ENCODE measurements at places on chromosomes 3 and 15.

DNA sequence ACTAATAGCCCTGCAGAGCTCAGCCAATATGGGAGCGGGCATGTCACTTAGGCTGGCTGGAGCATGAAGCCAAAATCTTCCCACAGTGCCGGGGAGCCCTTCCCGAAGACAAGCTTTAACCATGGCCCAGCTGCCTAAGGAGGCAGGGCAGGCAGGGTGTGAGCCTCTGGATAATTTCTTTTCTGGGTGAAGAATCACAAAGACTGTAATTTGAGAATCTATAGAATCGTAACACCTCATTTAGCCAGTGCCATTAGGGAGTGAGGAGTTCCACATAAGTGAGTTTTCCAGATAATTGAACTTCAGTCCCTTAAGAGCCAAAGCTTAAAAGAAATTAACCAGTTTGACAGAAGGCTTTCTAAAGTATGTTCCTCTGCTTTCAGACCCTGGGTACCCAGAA, 40.2 kb upstream of the TLE3 start:
- DNase-seq = no peak

DNA sequence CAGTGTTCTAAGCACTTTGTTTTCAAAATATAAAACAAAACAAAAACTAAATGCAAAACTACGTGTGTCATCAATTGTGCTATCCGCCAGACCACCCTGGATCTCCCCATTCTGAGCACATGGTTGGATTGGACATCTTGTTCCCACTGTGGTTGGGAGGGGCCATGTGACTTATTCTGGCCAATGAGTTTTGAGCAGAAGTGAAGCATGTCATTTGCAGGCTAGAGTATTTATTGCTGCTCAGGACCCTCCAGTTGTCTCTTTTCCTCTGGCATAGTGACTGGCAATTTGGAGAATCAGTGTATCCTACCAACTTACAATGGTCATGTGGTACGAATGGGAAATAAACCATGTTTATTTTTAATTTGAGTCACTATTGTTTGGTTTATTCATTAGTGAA, 70.2 kb upstream of the ST8SIA2 start:
- DNase-seq = no peak

GRCh38 chr3:119310071-119310470, 15.9 kb downstream of the ARHGAP31 start:
- DNase-seq = no peak

DNA sequence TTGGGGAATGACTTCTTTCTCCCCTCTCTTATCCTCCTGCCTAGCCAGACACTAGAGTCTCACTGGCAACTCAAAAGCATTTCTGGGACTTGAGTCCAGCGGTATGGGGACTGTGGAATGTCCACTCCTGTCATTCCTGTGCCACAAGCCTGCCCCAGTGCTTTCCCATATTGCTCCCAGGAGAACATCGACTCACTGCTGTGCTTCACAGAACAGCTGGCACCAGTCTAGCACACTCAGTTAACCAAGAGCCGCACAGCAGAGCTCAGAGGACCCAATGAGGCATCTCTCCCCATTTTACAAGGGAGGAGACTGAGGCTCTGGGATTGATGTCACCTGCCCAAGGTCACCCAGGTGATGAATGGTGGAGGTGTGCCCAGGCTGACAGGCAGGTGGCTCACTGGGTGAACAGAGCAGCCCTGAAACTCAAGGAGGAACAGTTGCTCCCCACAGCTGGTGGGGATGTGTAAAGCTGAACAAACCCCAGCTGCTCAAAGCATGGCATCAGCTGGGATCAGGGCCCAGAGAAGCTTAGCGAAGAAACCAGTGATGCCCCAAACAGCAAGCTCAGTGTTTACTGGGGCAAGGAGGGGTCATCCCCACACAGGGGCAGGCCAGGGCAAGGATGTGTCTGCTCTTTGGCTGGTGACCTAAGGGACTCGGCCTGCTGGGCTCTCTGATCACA, 35.4 kb upstream of the DUSP7 start:
- DNase-seq = no peak

GRCh38 chr15:96514607-96515285, 184.2 kb downstream of the NR2F2 start:
- no peak for DNase-seq

DNA sequence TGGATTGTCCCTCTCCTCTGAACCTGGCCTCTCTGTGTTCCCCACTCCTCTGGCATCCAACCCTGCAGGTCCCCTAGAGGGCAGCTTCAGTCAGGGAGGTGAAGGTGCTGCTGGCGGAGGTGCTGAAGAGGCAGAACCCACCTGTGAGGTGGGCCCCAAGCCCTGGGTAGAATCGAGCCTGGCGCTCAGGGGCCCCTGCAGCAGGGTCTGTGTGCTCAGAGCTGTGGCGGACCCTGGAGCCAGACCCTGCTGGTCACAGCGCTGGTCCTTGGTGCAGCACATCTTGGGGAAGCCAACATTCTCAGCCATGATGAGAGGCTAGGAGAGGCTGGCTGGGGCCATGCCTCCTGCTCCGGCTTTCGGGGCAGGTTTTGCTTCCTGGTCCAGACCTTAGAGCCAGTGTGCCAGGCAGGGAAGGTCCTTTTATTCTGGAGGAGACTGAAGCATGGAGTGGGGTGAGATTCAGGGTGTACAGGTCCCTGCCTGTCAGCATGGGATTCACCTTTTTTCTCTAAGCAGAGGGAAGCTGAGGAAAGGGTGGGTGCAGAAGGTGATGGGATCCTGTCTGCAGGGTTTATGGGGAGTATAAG, 54.7 kb upstream of the TAMM41 start:
- no peak for DNase-seq

- DNase-seq = no peak
Measured at GRCh38 chr15:45641374-45641781, 6.5 kb downstream of the SQOR start.

GRCh38 chr3:96430079-96430478, 384.3 kb upstream of the EPHA6 start:
- no peak for DNase-seq

DNA sequence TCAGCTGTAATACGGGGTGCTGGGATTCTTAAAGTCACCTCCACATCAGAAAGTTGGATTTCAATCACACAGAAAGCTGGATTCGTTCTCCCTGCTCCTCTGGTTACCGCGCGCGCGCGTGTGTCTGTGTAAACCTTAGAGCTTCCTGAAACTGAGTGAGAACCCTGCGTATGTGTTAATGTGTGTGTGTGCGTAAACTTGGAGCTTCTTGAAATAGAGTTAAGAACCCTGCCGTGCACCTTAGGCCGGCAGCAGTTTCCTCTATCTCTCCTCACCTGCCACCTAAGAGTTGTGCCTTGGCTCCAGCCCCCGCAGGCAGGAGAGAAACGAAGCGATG, 531 bp downstream of the LZTFL1 start:
- peak; percentile 36 for DNase-seq

DNA sequence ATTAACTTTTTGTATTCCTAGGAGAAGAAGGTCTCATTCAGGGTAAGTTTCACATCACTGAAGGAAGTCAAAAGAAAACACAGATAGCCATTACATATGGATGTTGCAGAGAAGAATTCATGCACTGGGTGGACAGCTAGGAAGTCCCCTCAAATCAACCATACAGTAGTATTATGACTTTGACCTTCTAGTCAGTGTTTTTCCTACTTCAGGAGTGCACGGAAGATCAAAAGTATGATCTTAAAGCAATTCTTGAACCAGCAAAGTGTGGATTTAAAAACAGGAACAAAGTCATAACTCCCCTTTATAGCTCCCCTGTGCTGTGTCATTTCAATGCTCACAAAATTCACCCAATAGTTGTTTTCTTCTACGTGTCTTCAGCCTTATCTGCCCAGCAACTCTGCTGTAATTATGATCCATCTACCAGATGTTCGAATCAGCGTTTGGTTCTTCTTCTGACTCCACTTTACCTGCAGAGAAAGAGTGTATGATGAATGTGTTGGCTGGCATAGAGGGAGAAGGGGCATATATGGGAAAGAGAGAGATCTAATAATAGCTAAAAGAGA, 118.1 kb upstream of the MEIS2 start:
- DNase-seq = no peak

- DNase-seq = no peak
Measured at GRCh38 chr15:79623488-79623887, 191.4 kb downstream of the MINAR1 start.

- no peak for DNase-seq
Measured at GRCh38 chr3:59510576-59510975, 460.8 kb upstream of the CFAP20DC start.

DNA sequence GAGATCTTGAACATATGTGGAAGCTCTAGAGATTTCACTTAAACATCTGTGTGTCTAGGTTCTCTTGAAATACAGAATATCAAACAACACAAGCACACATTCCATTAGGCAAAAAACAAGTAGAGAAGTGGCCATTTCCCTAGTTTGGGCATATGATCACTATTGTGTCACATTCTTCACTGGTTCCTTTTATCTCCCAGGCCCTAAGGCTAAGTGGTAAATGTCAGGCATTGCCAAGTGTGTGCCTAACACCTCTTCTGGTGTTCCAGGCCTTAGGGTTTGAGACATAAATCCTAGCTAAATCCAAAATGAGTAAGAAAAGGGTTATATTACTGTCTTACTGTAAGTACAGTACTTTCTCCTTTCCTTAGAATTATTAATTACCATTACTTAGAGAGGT, 880.1 kb downstream of the PDCD6IP start:
- no peak for DNase-seq

DNA sequence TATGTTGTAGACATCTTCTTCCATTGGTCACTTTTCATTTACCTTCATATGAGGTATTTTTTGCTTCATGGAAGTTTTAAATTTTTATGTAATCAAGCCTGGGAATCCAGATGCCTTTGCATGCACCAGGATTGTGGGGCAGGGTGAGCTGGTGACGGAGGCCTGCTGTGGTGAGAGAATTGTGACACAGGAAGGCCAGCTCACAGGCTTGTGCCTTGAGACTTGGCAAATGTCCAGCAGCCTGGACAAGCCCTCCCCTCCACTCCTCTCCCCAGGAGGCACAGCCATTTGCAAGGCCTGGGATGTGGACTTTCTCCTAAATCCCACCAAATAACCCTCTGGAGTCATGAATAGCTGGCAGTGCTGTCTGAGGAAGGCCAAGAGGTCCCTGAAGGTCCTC, 67.4 kb downstream of the RHCG start:
- DNase-seq = no peak

GRCh38 chr3:143837076-143837475, 11.2 kb downstream of the SLC9A9 start:
- no peak for DNase-seq

- DNase-seq = no peak
Measured at GRCh38 chr3:70506775-70507174, 194.3 kb upstream of the MDFIC2 start.

DNA sequence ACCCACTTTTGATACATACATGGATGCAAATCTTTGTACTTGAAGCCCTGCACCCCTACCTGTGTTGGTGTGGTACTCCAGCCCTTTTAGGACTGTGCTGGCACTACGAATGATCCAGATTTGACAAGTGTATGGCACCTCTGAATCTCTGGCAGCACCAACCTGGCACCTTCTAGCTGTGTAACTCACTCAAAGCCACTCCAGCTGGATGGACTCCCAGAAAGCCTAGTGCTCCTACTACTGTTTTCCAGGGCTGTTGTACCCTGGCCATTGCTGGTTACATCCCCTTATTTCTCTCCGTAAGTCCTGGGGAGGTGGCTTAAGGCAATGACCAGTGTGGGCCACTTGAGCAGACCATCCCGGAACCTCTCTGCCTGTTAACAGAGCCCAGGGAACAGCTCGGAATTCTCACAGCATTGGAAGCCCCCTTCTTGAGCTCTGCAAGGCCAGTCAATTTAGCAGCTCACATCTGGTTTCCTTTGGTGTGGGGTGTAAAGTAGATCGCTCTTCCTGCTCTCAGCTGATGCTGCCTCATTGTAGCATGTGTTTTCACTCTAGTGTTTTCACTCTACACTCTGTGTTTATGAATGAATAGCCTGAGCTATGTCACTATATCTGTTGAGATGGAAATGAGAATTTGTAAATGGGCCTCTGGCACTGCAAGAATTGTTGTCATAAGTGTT, 12.2 kb downstream of the CALML4 start:
- no peak for DNase-seq

GRCh38 chr3:156678197-156678596, 3.8 kb downstream of the TIPARP start:
- no peak for DNase-seq

DNA sequence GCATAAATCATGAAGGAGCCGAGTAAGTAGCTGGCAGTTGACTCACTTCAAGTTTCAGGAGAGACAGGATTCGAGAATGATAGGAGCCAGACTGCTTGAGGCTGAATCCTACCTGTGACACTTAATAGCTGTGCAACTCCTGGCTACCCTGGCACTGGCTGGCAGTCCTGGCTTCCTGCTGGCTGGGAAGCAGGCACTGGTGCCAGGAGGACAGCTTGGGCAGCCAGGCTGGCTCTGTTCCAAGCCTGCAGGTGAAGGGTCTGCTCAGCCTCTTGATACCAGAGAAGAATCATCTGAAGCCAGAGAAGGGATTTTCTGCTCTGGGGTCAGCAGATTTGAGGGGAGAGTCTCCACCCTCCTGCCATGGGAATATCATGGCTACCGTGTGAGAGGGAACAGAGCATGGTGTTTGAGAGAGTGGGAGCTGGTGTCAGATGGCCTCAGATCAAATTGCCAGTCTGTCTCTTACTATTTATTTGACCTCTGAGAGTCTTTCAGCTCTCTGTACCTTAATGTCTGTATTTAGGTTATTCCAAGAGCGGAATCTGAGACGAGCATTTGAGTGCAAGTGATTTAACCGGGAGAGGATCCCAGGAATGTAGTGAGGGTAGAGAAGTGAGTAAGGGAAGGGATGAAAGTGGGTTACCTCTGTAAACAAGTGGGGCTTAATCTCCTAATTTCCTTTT, 4.4 kb upstream of the XIRP1 start:
- no peak for DNase-seq

GRCh38 chr15:44710236-44711095, 657 bp downstream of the PATL2 start:
- no peak for DNase-seq

DNA sequence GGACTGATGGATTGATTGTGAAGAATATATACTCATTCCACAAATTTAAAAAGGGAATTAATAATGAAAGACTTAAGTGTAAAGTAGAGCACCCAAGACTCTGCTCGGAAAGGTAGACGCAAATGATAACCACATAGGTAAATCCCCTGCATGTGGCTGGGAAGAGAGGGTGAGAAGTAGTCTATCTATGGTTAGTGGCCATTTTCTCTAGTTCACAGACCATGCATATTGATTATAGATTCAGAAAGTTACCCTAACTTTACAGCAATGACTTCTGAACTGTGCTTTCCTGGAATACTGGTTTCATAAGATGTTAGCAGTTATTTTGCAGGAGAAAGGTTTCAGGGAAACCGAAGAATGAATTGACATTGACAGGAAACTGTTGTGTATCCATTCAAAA, 51.7 kb downstream of the CASR start:
- no peak for DNase-seq

DNA sequence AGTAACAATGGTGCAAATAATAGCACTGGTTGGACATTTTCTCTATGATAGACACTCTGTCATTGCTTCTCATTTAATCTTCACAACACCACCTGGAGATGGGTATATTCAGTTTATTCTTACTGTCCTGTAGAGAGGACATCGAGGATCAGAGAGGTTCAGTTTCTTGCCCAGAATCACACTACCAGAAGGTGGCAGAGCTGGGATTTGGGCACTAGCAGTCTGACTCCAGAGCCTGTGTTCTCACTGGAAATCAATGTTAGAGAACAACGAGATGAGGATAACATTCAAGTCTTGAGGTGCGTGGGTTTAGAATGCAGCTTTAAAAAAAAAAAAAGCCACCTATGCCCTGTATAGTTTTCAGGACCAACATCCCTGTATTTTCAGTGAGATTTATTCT, 127.8 kb downstream of the SYNPR start:
- DNase-seq = no peak
